WTC11 (cell line): ENCODE measurements at places on chromosomes 13 and 19.

DNA sequence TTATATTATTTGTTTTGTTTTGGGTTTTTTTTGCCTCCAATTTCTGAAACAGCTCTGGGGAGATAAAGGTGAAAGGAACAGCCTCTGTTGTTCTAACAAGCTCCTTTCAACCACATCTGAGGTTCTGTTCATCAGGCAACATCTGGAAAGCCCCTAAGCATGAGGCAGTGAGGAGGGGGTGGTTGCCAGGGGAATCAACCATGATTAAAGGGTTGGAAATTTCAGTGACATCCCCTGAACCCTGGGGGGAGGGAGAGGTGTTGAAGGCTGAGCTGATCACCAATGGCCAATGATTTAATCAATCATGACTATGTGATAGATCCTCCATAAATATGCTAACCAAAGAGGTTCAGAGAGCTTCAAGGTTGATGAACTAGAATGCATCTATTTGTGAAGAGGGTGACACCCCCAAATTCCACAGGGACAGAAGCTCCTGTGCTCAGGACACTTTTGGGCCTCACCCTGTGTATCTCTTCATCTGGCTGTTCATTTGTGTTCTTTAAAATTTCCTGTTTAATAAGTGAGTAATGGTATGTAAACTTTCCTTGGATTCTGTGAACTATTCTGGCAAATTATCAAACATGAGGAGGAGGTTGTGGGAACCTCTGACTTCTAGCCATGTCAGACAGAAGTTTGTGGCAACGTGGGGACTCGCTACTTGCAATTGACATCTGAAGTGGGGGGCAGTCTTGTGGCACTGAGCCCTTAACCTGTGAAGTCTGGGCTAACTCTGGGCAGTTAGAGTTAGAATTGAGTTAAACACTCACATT, 221.3 kb downstream of the NHLRC3 start:
- DNase-seq: no peak

- no peak for DNase-seq
Measured at GRCh38 chr13:46951516-46951915, 54.7 kb upstream of the HTR2A start.

- DNase-seq: peak; percentile 92
Measured at GRCh38 chr19:43774103-43774939, 6.5 kb downstream of the KCNN4 start.

GRCh38 chr19:7975037-7975436, 30.4 kb downstream of the ELAVL1 start:
- DNase-seq: no peak

DNA sequence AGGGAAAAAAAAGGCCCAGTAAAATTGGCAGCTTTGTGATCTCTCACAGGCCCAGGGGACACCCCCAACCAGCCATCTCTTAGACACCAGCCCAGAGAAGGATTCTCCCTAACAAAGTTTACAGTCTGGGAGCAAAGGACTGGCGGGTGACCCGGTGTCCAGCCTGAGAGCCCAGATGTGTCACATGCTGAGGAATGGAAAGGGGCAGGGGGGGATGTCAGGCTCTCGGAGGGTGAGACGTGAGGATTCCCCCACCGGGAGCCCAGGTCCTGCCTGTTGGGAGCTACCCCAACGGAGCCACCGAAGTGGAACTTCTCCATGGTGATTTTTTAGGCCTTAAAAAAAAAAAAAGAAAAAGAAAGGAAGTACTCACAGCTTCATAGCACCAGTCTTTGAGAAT, 4.8 kb upstream of the CTXN1 start:
- DNase-seq: no peak

GRCh38 chr19:3115411-3115810, 20.4 kb upstream of the GNA15 start:
- no peak for DNase-seq

DNA sequence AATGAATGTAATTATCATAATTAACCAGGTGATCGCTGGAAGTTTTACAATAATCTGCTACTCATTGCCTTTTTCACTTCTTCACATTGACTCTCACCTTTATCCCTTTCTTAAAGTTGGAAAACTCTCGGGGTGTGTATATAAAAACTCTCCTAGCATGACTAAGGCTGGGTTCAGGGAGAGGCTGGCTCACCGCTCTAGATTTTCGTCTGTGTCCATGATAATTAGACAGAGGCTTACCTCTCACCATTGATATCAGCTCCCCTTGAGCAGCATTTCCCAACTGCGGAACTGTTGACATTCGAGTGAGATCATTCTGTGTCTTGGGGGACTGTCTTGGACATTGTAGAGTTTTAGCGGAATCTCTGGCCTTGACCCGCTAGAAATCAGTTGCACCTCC, 39.4 kb downstream of the NFIX start:
- DNase-seq: no peak

DNA sequence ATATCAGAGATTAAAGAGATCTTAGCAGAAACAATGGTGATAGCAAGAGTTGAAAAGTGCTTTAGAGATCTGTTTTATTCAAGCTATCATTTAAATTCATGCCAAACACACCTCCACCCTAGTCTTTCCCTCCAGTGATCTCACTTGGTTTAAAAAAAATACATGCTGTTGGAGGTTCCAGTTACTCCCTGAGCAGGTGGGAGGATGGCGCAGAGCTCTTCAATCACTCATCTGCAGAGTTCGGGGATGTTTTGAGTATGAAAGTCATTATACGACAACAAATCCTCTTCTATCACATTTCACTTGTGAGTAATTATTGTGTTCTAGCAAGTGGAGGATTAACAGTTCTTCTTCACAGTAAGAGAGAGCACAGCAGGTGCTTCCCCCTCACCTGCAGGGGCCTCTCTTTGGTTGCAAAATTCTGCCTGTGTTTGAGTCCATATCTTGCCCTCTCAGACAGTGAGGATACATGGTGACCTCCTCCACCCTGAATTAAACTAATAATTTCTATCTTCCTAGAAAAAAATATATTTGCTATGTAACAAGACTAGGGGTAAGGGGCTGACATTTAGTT, 376.7 kb downstream of the LIG4 start:
- DNase-seq: no peak

DNA sequence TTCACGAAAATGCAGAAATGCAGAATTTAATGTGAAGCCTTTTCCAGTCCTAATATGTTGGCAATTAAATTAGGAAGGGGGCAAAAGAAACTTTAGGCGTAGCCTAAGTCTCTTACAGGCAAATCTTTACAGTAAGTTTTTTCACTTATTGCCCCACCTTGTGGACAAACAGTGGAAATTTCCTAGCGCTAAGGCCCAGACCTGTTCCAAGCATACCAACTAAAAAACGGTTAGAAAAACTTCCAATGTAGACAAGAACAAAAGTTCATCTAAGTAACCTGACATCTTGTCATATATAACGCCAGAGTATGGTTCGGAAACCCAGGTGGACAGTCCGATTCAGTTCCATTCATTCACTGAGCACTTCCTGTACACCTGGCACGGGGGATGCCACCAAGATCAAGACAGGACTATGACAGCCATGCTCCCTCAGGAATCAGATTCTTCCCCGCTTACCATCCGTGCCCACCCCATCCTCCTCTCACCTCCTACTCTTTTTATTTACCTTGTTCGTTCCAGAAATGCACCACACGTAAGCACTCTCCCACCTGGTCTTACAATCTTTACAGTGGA, 4.9 kb downstream of the ZAR1L start:
- DNase-seq: no peak

DNA sequence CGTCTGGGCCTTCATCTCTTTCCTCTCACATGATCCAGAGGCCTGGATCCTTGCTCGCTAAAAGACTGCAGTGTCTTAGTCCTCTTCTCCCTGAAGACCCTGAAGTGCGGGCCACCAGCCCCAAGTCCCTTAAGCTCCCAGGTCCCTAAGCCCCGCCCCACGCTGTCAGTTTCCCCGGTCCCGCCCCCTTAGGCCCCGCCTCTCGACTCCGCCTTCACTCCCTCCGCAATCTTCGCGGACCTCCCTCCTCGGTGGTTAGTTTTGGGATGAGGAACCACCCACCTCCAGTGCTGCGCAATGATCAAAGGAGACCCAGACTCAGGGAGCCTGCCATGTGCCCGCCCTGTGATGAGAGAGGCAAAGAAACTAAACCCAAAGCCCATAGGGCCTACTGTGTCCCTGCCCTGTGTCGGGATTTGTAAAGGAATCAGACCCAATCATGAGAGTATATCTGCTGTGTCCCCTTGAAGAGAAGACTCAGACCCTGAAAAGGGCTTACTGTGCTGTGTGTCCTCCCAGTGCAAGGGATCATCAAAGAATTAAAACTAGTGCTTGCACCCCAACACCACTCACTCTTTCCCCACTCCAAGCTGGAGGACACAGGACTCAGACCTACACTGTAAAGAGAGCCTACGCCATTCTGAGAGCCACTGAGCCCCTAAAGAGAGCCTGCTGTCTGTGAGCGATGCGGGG, 3.0 kb upstream of the COX6B1 start:
- peak; percentile 97 for DNase-seq

DNA sequence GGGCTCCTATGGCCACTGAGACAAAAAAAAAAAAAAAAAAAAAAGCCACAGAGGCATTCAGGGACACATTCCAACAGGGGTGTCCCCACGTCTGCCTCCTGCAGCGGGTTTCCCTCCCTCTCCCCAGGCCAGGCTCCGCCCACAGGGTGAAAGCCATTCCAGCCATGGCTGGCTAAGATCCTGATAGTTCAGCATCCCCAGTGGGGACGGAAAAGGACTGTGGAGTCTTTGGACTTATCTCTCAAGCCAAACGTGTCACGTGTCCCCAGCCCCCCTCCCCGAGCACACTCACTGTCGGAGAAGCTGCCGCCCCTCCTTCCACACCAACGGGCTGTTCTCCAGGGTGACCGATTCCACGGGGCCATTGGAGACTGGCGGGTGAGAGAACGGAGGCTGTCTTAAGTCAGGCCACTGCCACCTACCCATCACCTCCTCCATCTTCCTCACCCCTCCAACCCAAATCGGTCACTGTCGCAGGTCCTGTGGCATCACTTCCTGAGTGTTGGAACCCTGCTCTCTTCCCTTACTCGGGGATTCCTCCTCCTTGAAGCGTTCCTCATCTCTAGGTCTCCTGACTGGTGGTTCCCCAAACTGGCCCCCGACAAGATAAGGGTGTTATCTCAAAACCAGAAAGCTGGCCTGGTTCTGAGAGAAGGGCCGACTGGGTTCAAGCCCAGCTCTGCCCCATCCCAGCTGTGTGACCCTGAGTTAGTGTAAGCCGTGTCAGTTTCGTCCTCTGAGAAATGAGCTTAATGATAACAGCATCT, 9.1 kb upstream of the FKRP start:
- DNase-seq: no peak

- DNase-seq: no peak
Measured at GRCh38 chr13:44786756-44787155, 202.5 kb downstream of the NUFIP1 start.
